T-helper 17 cell (primary cell): ENCODE measurements at places on chromosomes 4 and X.

GRCh38 chrX:97387004-97387403 lies 503.3 kb downstream of the RPA4 start:
- no peaks in the 10 kb centered on the region for H3K4me1 ChIP-seq
- no peak overlapping the region for H3K27ac ChIP-seq
- DNase-seq, result no peak
- H3K36me3 ChIP-seq, result no peaks in the 10 kb centered on the region

- H3K27me3 ChIP-seq, result no peaks in the 10 kb centered on the region
- DNase-seq, result no peak
- no peaks in the 10 kb centered on the region for H3K4me1 ChIP-seq
- no peak overlapping the region for H3K4me3 ChIP-seq
- H3K27ac ChIP-seq, result no peak overlapping the region
Observed at GRCh38 chr4:91471280-91471679, 832.5 kb upstream of the GRID2 start.

DNA sequence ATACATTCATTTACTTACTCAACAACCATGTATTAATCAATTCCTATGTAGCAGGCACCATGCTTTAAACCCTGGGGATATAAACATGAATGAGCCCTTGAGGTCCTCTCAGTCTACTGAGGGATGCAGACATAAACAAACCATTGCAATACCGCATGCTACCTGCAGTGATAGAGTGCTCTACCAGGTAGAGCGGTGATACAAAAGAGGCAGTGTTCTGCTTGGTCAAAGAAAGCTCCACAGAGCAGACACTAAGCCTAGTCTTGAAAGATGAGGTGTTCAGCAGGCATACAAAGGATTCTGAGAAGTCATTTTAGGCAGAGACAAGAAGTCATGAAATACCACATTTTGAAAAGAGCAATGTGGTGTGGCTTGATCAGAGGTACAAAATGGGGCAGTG lies 26.9 kb upstream of the AMOT start:
- no peak overlapping the region for H3K27ac ChIP-seq
- H3K27me3 ChIP-seq, result peaks cover 6% of the 10 kb centered on the region
- no peaks in the 10 kb centered on the region for H3K36me3 ChIP-seq
- DNase-seq, result no peak

GRCh38 chr4:24516926-24517325 lies 67.4 kb downstream of the DHX15 start:
- H3K27me3 ChIP-seq, result no peaks in the 10 kb centered on the region
- peaks cover 8% of the 10 kb centered on the region for H3K4me1 ChIP-seq
- DNase-seq, result no peak
- H3K27ac ChIP-seq, result peak overlapping the region; percentile 9
- H3K36me3 ChIP-seq, result peaks cover 6% of the 10 kb centered on the region
